ENCODE measurements at places on chromosomes 7 and 10. TPM values are rescaled to one million over a fixed set of nuclear protein-coding genes. Genes with fewer than 3 reads are reported as not detected.

The ANKRD30A gene
- 0.64 TPM for total RNA-seq

The CASP7 gene
- total RNA-seq: 40.2 TPM

The CALHM3 gene
- total RNA-seq: 0.45 TPM

The UPF2 gene
- 17.2 TPM for total RNA-seq

The SPDYE8 gene
- not detected for total RNA-seq

The KIF20B gene
- total RNA-seq: 13.5 TPM

The MKX gene
- total RNA-seq: not detected

The PON1 gene
- 0.28 TPM for total RNA-seq

The MYH16 gene
- 0.88 TPM for total RNA-seq

The BRAT1 gene
- 39.5 TPM for total RNA-seq

The GATA3 gene
- total RNA-seq: 5.9 TPM

The MTG1 gene
- 50.6 TPM for total RNA-seq

The LYZL1 gene
- total RNA-seq: not detected

The FOXI2 gene
- total RNA-seq: not detected

The IKZF1 gene
- total RNA-seq: not detected

The CNNM2 gene
- 6.6 TPM for total RNA-seq

The ARMH3 gene
- 12.3 TPM for total RNA-seq

The KIAA1549 gene
- 8.1 TPM for total RNA-seq

The IGFBP3 gene
- 302 TPM for total RNA-seq

The TEX47 gene
- total RNA-seq: not detected

The HYCC1 gene
- total RNA-seq: 15.9 TPM

The TRIM24 gene
- total RNA-seq: 8.1 TPM

The THSD7A gene
- total RNA-seq: 2.8 TPM

The KCNK18 gene
- total RNA-seq: not detected

The CTAGE6 gene
- total RNA-seq: not detected

The CPN1 gene
- 0.16 TPM for total RNA-seq

The LRRC18 gene
- total RNA-seq: not detected

The WAC gene
- total RNA-seq: 68.8 TPM

The IL6 gene
- 2.9 TPM for total RNA-seq

The AHCYL2 gene
- total RNA-seq: 7.3 TPM

The TAS2R4 gene
- 0.33 TPM for total RNA-seq

The C7orf33 gene
- total RNA-seq: not detected

The CFTR gene
- total RNA-seq: not detected

The BCCIP gene
- total RNA-seq: 145 TPM

The ACTL6B gene
- not detected for total RNA-seq

The TRIM8 gene
- 47.4 TPM for total RNA-seq

The SLC26A3 gene
- total RNA-seq: not detected

The PNLIP gene
- total RNA-seq: not detected

The ASB10 gene
- not detected for total RNA-seq

The ASIC3 gene
- 11.6 TPM for total RNA-seq

The LMTK2 gene
- 11.0 TPM for total RNA-seq

The SPDYE5 gene
- total RNA-seq: not detected

The ZNF485 gene
- 2.2 TPM for total RNA-seq

The NUTM2A gene
- 0.07 TPM for total RNA-seq

The FAM20C gene
- 37.6 TPM for total RNA-seq

The MYPN gene
- 2.5 TPM for total RNA-seq

Measured in A549 treated with DMSO at 1 μM for 4 hours (cell line).